PC-3 (cell line): ENCODE measurements at places on chromosomes 1 and 21. TPM values are rescaled to one million over a fixed set of nuclear protein-coding genes. Genes with fewer than 3 reads are reported as not detected.

DNA sequence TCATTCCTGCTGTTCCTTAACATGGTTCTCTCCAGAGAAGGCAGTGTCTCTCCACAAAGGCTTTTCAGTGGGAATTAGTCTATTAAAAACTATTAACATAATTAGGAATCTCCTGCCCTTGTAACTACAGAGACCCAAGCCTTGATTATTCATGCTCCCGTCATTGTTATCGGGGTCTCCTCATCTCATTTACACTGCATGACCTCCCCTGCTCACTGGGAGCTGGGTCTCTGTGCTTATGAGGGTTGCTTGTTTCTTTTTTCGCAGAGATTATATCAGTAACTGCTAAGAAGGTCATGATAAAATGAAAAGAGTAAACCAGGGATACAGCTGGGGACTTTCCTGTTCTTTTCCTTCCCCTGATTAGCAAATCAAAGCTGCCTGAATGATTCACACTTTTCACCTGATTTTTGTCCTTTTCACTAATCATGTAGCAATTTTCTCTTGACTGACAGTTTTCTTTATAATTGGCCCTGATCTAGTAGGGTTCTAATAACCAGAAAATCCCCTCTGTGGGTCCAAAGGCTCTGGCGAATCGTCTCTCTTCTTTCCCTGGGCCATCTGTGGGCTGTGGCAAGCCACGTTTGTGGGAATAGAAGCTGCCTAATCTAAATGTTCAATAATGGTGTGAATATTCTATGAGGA lies 116.5 kb upstream of the BARHL2 start:
- DNase-seq = no peak

DNA sequence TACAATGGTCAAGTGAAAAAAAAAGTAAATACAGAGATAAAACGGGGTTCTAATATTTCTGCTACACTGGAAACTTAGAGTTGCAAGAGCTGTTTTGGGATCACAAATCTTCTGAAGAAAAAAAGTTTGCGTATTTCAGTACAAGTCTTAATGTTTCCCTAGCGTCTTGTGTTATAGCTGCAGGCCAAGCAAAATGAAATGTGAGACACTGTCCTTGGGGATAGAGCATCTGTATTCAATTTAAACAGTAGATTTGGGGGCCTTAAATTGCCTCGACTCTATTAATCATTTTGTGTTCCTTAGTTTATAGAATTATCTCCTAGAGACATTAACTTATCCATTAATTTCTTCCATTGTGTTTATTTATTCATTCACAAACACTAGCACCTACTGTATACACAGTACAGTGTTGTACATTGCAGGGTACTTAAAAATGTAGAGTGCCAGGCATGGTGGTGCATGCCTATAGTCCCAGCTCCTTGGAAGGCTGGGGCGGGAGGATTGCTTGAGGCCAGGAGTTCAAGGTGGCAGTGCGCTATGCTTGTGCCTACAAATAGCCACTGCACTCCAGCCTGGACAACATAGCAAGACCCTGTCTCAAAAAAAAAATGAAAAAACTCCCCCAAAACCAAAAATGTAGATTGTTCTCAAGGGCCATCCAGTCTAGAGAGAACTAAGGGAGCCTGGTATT lies 7.9 kb downstream of the DISC1 start:
- DNase-seq = no peak

DNA sequence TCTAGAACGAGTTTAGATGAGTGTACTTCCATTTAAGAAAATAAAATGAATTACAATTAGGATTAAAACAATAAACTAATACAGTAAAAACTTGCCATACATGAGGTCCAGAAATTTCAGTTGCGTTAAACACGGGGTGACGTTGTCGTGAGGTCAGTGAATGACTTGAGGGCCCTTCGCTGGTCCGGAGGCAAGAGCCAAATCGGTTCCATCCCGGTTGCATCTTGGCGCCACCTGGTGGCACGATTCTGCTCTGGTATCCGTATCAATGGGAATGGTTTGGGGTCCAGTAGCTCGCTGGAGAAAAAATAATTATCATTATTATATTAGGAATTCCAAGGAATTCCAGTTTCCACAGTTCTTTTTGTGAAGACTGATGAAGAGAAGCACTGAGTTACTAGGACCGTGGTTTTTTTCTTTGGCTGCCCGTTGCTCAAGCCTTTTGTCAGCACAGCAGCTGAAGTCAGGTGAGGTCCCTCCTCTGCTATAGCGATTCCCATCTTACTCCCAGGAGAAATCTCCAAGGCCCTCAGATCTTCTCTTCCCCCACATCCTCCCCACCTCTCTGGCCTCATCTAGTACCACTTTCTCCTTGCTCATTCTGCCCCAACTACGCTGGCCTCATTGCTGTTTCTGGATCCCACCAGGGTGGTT lies 161.4 kb downstream of the SLC35F3 start:
- peak; percentile 95 for DNase-seq

DNA sequence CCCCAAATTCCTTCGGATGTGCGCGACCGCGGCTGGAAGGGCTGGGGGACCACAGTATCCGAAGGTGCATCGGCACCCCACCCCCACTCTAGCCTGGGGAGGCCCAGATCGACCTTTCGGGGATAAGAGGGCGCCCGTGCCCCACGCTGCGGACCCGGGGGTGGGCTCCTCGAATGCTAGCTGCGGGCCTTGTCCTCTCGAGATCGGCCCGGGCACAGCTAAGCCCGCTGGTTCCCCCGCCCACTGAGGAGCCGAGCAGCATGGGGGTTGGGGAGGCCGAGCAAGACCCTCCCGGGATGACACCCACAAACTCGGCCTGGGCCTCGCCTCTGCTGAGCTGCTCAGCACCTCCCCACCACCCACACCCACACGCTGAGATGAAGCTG lies 653 bp upstream of the IFFO2 start:
- no peak for DNase-seq

GRCh38 chr1:98197356-98197755 lies 276.5 kb upstream of the DPYD start:
- DNase-seq = no peak

- DNase-seq = peak; percentile 18
These were observed 47.0 kb downstream of the NAV1 start for GRCh38 chr1:201585901-201586300.

DNA sequence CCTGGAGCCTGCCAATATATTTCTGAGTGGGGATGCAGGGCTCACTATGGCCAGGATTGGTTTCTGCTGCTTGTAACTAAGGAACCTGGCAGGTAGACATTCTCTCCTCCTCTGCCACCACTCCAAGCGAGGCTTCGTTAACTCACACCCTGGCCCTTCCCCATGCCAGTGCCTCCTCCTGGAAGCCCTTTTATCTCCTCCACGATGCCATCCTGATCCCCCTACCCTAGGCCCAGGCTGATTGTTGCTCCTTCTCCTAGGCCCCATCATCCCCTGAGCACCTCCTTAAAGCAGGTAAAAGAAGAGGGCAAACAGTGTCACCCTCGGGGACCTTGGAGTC lies 118.5 kb downstream of the DMRTB1 start:
- no peak for DNase-seq

- DNase-seq = no peak
These were observed 18.0 kb downstream of the HHIPL2 start for GRCh38 chr1:222529916-222530315.

DNA sequence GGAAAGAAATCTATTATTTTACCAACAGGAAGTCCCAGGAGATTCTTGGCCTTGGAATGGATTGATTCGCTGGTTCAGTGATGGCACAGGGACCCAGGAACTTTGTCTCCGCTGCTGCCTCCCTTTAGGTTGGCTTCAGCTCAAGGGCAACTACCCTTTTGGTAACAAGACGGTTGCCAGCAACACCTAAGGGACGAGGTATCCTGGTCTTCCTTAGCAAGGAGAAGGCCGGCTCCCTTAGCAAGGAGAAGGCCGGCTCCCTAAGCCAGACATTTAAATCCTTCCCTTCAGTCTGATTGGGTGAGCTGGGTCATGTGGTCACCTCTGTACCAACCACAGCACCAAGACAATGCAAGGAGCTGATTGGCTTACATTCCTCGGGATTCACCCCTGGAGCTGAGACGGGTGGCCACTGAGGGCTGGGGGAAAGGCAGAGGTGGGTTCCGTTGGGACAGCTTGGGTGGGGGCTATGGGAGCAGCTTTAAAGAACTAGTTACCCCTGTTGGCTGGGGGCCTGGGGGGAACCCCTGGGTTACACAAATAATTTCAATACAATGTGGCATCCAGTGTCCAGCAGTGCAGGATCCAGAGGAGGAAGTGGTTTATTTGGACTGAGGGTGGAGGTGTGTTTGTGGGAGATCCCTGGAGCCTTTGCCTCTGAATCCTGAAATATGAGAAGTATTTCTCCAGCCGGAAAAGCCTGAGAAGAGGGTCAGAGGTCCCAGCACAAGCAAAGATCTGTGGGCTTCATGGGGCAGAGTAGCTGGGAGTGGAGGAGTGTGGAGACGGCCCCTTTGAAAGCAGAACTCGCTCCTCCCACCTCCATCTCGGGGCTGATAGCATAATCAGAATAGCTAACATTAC lies 20.7 kb upstream of the CLIC4 start:
- peak; percentile 87 for DNase-seq

DNA sequence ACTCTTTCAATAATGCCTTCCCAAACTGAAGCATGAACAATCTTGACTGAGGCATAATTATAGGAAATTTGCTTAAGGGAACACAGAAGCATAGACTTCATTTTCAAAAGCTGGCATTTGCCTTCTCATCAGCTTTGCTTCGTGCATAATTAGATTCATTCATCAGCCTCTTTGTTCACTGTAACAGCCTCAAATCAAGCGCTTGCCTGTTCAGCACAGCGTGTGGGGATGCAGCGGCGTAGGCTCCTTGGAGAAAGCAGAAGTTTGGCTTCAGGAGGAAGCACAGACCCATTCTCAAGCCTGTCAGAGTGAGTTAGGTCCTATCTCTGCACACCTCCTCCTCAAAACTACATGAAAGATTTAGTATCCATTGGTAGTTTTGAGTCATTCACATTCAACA lies 246.4 kb upstream of the MAP1LC3C start:
- no peak for DNase-seq

- no peak for DNase-seq
These were observed 10.3 kb upstream of the SNX7 start for GRCh38 chr1:98651116-98651632.

GRCh38 chr1:183416850-183417771 lies 1.1 kb downstream of the NMNAT2 start:
- no peak for DNase-seq

DNA sequence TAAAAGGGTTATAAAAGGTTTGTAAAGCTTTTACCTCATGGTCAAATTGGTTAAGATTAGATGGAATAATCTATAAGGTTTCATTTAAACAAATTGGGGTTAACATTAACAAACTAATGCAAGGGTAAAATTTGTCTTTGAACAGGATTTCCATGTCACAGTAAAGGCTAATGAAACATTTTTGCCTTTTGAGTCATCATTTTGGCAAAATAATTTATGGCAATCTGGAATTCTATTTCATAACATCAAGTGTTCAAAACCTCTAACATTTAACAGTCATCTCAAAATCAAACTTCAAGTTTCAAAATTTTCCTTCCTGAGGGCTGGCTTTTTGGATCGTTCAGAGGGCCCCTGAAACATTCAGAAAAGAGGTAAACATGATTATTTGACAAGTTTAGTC lies 6.6 kb upstream of the CD46 start:
- peak; percentile 90 for DNase-seq

- DNase-seq = peak; percentile 86
These were observed 122.3 kb upstream of the ADAR start for GRCh38 chr1:154730259-154730658.

DNA sequence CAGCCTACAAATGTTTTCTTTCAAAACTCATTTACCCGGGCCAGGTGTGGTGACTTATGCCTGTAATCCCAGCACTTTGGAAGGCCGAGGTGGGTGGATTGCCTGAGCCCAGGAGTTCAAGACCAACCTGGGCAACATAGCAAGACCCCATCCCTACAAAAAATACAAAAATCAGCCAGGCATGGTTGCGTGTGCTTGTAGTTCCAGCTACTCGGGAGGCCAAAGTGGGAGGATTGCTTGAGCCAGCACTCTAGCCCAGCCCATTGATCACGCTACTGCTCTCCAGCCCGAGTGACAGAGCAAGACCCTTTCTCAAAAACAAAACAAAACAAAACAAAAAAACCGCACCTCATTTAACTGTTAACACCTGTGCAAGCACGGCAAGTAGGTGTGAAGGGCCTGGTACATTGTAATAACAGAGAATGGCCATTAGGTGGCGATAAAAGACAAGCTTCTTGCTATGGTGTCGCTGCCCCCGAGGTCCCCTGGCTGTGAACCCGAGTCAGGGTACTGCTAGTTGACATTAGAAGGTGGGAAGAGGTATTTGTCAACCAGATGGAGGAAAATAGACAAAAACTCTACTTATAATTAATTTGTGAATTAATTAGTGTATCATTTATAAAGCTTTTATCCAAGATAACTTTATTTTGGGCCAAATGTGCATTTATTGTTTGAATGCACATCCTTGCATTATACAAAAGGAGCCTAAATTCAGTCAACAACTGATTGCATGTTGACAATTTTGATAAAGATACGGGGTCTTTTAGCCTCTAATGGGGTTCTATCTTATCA lies 66.5 kb downstream of the SH3BGR start:
- peak; percentile 82 for DNase-seq

- no peak for DNase-seq
These were observed 41.5 kb upstream of the NEXN start for GRCh38 chr1:77846966-77847365.

DNA sequence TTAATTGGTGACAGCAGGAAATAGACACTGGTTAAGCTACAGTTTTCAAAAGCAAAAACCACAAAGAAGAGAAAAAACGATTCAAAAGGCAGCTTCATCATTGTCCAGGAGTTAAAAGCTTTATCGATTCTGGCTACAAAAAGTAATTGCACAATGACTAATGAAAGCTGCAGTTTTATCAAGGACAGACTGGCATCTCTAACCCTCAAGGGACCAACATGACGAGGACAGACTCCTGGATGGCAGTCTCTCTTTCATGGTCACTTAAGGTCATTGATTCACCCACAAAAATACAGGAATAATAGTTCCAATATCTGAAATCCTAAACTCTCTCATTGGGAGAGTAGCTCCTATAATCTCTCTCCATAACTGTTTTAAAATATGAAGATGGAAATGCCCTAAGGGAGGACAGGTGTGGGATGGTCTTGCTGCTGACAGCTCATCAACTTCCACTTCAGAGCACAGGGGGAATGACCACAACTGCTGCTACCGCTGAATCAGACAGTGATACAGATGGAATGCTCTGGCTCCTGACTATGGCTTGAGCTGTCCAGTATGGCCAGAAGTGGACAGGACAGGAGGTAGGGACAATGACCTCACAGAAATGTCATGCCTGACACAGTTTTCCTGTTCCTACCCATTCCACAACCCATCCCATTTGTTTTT lies 17.4 kb upstream of the CPLANE2 start:
- DNase-seq = peak; percentile 73

- no peak for DNase-seq
These were observed 4.2 kb downstream of the TFAP2E start for GRCh38 chr1:35577071-35577998.

GRCh38 chr1:18949686-18950400 lies 6.6 kb downstream of the IFFO2 start:
- DNase-seq = no peak

Gene VWA5B1
- not detected in 2 replicates for total RNA-seq

Gene NRIP1
- total RNA-seq = 68.0 and 69.2 TPM in 2 replicates

Gene LEMD1
- 4.0 TPM in 1 of 2 replicates, not detected in the other for total RNA-seq

Gene ZNF648
- not detected in 2 replicates for total RNA-seq

Gene STUM
- 0.40 and 0.58 TPM in 2 replicates for total RNA-seq

Gene KCNA3
- total RNA-seq = not detected in 2 replicates

Gene SLAMF1
- total RNA-seq = not detected in 2 replicates

Gene GBP5
- total RNA-seq = not detected in 2 replicates
